Cardiac septum (tissue), 1 donor: ENCODE measurements at places on chromosomes 2 and 18.

DNA sequence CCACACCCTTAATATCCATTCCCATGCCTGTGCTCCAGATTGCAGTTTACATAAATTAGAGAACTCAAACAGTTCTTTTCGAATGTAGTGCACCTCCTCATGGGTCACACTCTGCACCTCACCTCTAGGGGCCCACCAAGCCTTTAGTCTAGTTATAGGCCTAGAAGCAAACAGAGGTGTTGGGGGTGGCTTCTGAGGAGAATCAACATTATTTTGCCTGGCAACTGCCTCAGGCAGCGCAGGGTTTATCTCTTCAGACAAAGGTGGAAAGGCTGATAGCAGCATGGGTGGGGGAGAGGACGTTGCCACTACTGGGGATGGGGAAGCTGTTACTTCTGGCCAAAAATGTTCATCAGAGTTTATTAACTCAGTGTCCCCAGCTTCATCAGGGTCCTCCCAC lies 5.0 kb upstream of the GYPC start:
- no peak for DNase-seq

DNA sequence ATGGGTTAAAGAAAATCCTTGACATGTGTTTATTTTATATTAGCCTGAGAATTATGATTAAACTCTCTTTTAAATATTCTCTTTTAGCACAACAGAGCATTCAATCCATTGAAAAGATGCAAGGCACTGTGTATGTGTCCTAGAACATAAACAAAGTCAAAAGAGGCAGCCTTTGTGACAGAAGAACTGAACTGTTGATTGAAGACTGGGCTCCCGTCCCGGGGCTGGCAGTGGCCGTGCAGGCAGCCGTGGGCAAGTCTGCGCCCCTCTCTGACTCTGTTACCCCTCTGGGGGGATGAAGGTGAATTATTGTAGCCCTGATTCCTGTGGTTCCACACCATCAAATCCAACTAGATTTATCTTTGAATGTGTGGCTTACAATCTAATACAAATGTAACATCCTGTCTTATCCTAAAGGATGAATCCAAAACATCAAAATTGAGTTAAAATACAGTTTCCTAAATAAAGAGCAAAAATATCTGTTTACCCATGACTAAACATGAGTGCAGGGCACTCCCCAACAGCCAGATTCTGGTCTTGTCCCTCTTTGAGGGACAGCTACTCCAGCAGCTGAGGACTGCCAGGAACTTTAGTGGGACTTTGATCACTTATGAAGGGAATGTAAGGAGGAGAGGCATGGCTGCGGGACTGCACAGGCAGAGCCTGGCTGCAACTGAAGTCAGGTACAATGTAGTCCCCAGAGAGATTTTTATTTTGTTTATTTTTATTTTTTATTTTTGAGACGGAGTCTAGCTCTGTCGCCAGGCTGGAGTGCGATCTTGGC lies 37.3 kb upstream of the SH3BP4 start:
- DNase-seq: peak; percentile 24

GRCh38 chr2:150280231-150280630 lies 207.2 kb downstream of the RND3 start:
- no peak for DNase-seq

DNA sequence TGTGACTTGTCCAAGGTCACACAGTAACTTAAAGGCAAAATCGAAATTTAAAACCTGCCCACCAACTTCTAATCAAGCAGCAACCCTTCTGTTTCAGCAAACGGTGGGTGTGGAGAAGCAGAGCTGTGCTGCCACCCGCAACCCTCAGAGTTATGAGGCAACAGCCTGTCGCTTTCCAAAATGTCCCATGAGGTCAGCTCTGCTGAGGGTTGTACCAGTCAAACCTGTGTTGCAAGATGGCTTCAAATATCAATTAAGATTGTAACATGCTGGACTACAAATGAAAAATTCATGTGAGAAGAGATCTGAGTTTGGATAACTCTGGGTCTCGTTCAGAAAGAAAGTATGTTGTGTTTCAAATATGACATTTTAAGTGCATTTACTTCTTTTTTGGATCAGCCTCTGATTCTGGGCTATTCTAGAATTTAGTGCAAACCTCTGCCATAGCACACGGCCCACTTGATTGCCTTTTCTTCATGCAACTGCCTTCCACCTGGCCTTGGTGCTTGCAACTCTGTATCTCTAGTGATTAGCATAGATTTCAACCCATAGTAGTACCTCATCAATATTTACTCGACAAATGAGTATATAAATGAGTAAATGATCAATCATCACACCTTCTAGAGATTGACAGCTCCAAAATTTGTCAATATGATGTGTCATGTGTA lies 69.3 kb downstream of the TIMM21 start:
- no peak for DNase-seq

DNA sequence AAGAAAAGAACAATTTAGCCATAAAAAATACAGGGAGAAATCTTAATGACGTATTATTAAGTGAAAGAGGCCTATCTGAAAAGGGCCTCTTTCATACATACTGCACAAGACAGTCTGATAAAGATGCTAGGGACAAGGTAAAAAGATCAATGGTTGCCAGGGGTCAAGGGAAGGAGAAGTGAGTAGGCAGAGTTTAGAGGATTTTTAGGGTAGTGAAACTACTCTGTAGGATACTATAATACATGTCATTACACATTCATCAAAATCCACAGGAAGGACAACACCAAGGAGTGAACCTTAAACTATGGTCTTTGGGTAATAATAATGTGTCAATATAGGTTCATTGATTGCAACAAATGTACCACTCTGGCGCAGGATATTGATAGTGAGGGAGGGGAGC lies 289.3 kb downstream of the FSIP2 start:
- DNase-seq: no peak

GRCh38 chr2:148674063-148675020 lies 29.8 kb downstream of the EPC2 start:
- DNase-seq: no peak

GRCh38 chr2:113227698-113228097 lies 51.0 kb downstream of the PAX8 start:
- DNase-seq: no peak

DNA sequence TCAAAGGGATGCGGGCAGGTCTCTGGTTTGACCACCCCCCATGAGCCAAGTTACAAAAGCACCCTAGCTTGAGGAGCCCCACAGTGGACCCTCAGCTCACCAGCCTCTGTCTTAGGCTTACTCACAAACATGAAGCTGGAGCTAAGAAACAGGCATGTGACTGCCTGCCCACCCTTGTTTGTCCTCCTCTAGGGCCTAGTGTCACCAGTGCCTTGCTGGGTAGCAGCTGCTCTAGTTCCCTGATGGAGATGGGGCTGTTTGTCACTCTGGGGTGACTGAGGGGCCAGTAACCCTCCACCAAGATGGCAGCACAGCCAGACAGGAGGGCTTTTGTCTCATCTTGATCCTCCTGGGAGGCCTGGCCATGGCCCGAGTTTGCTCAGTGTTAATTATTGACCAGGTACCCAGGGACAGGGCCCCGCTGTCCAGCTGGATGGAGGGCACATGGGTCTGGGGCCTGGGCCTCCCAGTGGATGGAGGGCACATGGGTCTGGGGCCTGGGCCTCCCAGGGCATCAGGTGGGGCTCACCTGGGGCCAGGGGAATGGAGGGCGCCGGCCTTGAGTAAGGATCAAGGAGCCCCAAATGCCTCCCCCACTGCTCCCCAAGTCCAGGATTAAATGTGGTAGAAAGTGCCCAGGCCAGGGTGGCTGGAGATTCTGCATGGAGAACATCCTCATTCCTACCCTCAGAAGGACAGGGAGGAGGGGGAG lies 185.9 kb upstream of the HAAO start:
- peak; percentile 55 for DNase-seq

DNA sequence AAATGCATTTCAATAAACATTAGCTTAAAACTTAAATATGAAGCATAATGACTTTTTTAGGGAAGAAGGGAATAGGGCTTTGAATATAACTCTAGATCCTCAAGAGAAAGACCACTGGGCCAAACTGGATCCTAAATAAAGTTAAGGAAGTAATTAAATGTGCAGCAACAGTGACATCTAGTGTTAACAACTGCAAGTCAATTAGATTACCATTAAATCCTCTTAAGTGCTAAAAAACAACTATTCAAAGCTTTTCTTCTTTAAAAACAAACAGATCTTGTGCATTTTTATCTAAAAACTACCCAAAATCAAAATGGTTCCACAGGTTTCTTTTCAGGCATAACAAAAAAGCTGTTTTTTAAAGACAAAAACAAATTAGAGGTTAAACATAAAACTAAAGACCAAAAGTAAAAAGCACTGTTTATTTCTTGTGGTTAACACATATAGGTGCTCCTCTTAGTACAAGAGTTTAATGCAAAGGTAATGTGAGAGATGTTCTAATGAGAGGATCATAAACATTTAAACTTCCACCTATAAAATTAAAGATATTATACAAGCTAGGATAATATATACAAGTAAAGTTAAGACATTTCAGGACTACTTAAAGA lies 111.4 kb downstream of the THADA start:
- DNase-seq: no peak

DNA sequence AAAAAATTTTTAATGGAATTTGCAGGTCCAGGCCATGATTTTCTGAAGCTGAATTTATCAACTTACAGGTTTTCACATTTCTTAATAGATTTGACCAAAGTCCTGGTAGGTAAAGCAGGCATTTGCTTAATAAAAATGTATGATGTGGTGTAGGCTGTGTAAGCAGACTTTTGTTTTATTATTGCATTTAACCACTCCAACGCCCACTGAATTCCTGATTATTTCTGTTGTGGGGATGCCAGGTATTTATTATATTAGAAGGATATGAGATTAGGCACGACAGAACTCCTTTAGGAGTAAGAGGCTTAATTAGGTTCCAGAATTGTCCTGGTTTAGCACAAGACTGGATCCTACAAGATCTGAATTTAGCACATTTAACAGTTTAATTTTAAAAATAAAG lies 111.1 kb downstream of the ADCYAP1 start:
- no peak for DNase-seq

DNA sequence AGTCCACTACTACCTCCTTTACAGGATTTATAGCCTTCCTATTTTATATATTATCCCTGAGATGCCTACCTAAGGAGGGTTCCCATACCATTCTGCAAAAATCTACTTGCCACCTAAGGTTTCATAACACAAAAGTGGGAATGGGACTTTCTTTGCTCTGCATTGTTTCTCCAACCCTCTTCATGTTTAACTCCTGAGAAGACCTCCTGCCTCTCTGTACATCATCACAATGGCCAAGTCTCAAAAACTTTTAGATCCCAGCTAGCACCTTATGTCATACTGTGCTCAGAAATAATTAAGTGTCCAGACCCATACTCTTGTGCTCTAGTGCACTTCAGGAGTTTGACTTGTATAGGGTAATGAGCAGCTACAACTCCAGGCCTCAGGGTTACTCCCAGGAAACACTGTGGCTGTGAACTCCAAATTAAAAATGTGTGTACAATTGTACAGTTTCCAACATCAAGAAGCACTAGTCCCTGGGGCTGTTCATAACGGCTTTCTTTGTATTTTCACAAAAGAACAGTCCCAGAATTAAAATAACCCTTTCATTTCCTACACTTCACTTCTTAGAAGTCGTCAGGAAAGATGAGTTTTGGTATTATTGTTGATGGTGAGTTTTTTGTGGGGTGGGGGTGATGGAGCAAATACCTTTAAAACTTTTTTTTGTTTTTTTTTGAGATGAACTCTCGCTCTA lies 39.4 kb downstream of the METAP1D start:
- DNase-seq: no peak
